Uterus (tissue), 4 donors: ENCODE measurements at places on chromosomes 11 and 22. TPM values are rescaled to one million over a fixed set of nuclear protein-coding genes. Genes with fewer than 3 reads are reported as not detected.

The OR9G4 gene
- total RNA-seq: not detected

The MCHR1 gene
- total RNA-seq: 1.2 TPM

The CARD18 gene
- not detected for total RNA-seq

The SLC7A4 gene
- 0.43 TPM for total RNA-seq

The OVCH2 gene
- not detected for total RNA-seq

The TPST2 gene
- total RNA-seq: 32.4 TPM

The TEX12 gene
- not detected for total RNA-seq

The BTBD18 gene
- not detected for total RNA-seq

The MOV10L1 gene
- not detected for total RNA-seq

DNA sequence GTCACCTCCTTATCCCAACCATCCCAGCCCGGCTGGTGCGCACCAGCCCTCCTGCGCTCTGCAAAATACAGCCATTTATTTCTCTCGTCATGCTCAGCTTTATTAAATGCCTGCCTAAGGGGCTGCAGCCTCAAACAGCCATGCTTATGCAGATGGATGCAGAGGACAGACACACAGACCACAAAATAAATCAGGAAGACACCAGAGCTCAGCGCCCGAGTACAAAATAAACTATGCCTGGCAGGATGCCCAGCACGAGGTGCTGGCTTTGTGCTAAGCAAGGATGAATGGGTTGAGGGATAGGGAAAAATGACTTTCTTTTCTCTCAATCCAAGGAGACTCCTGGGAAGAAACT is 70.5 kb downstream of the RPUSD4 start:
- peak; percentile 75 for DNase-seq

DNA sequence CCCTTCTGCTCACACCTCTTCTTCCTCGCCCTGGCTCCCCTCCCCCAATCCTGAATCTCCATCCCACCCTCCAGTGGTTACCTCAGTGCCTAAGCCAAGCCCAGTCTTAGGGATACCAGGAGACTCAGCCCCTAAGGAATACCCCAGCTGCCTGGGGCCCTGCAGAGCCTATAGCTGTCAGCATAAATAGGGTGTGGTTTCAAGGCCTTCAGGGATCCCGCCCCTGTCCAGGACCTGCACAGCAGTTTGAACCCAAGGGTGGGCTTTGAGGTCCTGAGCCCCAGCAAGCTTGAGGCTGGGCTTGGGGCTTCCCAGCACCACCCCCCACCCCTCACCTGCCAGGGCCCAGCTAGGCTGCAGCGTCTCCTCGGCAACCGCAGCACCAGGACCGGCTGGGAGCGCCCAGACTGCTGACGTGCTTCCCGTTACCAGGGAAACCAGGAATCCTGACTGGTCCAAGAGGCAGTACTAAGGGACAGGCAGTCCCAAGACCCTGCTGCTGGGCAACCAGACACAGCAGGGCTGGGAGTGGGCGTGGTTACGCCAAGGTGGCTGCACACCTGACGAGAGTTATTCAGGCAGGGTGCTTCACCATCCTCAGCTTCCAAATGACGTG is 13.7 kb downstream of the APBB1 start:
- peak; percentile 41 for DNase-seq

DNA sequence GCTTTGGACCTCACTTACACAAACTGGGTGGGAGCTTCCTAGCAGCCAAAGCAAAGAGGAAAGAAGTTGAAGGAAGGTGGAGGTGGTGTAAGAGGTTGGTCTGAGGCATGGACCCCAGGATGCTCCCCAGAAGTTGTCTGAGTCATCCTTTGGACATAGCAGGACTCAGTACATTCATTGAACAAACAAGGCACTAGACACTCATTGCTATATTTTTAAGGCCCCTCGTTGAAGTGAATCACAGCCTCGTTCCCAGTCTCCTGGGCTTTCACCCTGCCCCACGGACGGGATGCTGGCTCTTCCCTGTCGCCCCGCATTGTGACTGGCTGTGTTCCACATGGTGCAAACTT is 95.9 kb upstream of the FGF3 start:
- no peak for DNase-seq

GRCh38 chr11:94281324-94281723 is 23.1 kb upstream of the IZUMO1R start:
- no peak for DNase-seq

DNA sequence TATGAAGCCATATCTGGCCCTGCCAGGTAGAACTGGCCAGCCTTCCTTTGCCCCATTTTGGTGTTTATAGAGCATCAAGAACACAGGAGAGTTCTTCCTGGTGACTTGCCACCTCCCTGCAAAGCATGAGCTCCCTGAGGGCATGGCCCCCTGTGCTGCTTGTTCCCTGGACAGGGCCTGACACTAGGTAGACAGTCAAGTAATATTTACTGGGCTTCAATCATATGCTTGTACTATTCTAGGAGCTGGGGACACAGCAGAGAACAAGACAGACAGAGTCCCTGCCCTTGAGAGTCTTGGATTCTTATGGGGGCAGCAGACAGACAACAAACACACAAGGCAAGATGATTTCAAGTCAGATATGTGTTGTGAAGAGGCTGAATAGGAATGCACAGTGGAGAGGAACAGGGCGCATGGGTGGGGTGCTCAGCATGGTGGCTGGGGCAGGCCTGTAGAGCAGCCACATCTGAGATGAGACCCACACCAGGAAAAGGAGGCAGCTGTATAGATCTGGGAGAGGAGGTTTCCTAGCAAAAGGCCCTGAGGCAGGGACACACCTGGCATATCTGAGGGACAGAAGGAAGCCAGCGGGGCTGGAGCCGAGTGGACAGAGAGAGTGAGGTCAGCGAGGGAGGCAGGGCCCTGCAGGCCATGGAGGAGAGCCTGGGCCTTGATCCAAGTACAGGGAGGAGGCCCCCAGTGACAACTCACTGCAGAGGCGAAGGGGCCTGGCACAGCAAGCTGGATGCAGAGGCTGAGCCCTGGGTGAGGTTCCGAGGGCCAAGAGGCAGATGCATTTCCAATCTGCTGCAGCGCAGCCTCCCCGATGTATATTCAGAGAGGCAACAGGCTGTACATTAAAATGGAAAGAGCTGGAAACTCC is 10.2 kb upstream of the CBX6 start:
- peak; percentile 68 for DNase-seq

- DNase-seq: no peak
These were observed 40.9 kb upstream of the SCUBE2 start for GRCh38 chr11:9132203-9132878.

DNA sequence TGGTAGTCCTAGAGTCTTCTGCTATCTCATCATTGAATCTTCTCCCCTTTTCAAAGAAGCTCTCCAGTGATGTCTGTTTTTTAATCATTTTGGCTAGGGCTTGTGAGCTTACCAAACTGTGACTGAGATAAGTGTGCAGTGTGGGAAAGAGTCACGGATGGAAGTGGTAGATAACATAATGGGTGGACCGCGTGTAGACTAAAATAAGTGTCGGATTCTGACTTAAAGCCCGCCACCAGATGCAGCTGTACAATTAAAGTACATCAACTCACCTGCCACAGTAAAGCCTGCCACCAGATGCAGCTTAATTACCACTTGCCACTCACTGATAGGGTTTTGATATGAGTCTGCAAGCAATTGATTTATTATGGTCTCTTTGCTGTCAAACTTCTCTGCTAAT is 581.5 kb downstream of the LRRC4C start:
- DNase-seq: no peak

GRCh38 chr22:50627642-50628542 is at the start of gene ARSA:
TSS of gene ARSA (minus strand) at chr22:50628152. CDS start at chr22:50627779, 373 bp downstream.
- peak; percentile 82 for DNase-seq

DNA sequence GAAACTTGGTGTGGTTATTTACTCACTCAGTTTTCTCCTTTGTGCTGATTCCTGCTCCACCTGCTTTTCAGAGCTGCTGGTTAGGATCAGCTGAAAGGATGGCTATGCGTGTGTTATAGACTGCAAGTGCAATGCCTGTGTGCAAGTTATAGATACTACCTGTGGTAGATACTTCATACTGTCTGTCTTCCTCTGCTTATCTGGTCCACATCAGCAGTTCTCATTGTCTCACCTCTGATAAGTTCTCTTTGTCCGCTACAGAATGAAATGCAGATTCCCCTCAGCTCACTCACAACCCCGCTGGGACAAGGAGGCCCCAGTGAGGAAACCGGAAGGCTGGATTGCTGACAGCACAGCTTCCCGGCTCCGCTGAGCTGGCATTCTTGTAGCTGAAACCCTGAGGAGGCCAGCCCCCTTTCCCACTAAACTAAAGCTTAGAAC is 37.5 kb upstream of the LYVE1 start:
- no peak for DNase-seq

GRCh38 chr11:19595840-19596751 is 116.5 kb upstream of the NAV2 start:
- peak; percentile 25 for DNase-seq

- DNase-seq: no peak
These were observed 36.3 kb upstream of the CARS1 start for GRCh38 chr11:3093281-3094191.

GRCh38 chr11:131495423-131495822 is 125.0 kb downstream of the NTM start:
- peak; percentile 35 for DNase-seq

GRCh38 chr11:72685560-72686480 is 11.6 kb upstream of the PDE2A start:
- DNase-seq: peak; percentile 75

DNA sequence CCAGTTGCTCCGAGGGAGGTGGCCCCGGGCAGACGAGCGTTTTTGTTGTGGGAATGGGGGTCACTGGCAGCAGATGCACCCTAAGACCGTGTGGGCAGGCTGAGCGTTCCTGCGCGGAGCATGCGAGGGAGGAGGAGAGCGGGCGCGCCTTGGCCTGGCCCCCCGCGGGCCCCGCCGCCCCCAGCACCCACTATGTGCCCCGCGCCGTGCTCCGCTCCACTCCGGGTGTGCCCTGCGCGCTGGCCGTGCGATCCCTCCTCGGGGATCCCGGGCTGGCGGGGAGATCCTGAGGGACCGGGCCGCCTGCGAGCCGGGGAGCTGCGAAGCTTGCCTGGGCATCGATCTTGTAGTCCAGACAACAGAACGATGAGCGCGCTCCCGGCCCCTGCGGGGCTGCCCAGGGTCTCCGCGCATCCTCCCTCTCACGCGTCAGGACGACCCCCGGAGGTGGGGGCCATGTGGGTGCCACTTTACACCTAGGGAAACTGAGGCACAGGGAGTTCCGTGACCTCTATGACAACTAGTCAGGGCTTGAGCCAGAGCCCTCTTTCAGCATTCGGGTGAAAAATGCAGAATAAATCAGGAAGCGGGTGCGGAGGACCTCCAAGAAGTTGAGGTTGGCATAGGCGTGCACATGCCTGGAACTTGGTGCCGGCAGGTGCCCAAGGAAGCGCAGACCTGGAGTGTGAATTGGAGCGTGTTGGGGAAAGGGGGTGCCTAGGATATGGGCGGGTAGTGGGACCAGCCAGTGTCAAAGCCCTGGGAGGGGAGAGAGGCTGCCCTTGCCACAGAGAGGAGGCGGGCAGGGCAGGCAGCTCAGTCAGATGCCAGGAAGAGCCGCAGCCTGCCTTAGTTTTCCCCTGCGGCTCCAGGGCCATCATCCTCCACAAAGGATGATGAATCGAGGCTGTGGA is 1.3 kb upstream of the KMT5B start:
- no peak for DNase-seq

DNA sequence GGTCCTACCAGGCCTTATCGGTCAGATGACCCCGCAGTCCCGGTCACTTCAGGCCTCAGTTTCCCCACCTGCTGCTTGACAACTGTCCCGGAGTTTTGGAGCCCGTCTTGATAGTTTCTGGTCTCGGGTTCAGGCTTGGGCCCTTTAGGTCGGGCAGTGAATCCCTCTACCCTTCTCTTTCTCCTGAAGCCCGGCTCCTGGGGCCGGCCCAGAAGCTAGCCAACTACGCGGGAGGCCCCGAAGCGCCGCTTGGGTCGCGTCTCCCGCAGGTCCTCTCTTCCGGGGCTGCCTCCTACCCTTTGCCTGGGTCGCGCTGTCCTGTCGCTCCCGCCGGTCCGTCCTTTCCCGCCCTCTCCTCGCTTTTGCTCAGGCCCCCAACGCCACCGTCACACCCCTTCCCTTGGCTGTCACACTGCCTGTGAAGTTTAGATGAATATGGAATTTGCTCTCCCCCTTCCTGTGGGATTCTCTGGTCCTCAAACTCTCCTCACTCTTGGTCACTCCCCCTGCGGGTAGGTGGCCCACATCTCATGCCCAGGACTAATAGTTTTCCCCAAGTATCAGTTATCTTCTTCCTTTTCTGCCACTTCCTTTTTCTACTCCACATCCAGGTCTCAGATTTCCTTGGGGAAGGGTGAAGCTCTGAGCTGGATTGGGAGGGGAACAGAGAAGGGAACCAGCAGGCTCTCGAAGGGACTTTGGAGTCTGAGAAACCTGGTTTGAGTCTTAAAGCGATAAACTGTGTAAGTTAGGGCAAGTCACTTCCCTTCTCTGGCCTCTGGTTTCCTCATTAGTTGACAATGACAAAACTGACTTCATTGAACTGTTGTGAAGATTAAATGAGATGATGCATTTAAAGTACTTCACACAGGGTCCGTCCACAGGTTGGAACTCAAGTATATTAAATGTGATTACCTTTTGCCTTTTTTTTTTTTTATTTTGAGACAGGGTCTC is 790 bp downstream of the RAB1B start:
- no peak for DNase-seq

DNA sequence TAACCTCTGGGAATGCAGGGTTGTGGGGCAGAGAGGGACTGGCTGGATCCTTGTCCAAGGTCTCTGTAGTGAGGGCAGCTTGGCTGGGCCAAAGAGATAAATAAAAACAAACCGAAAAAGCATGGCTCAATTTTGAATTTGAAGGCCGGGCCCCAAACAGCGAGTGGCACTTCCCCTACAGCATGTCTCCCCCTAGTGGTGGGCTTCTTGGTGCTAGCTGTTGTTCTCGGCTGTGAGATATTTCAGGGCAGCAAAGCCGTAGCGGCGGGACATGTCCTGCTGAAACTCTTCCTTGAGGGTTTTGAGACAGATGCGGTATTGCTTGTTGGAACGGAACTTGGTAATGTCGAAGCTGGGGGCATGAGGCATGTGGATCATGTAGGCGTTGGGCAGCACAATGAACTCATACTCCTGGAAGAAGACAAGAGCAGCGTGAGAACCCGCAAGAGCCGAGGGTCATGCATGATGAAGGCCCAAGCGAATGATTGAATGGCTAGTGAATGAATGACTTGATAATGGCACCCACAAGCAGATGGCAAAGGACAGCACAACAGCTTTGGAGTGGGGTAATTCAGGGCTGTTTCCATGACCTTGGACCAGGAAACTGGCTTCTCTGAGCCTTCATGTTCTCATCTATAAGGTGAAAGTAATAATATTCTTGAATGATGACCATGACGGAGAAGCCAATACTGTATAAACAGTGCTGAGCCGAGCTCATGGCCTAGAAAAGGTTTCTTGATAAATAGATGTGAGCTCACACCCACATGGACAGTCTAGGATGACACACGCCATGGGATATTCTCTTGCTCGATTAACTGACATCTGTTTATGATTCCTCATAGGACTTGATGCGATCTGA is 216.3 kb upstream of the SYN3 start:
- DNase-seq: no peak

GRCh38 chr11:124168796-124169195 is 14.3 kb upstream of the OR10D3 start:
- no peak for DNase-seq

- DNase-seq: no peak
These were observed 2.6 kb downstream of the GRK2 start for GRCh38 chr11:67268962-67269268.

- no peak for DNase-seq
These were observed 185.8 kb upstream of the POU2AF2 start for GRCh38 chr11:111059726-111060125.
